Muscle of leg (tissue), 16 donors: ENCODE measurements at places on chromosomes 4 and X. TPM values are rescaled to one million over a fixed set of nuclear protein-coding genes. Genes with fewer than 3 reads are reported as not detected.

The TIMP1 gene
- 98.9 TPM for total RNA-seq

The TMSB15B gene
- 11.3 TPM for total RNA-seq

The METTL14 gene
- total RNA-seq, result 25.0 TPM

The KIAA1210 gene
- total RNA-seq, result 0.18 TPM

DNA sequence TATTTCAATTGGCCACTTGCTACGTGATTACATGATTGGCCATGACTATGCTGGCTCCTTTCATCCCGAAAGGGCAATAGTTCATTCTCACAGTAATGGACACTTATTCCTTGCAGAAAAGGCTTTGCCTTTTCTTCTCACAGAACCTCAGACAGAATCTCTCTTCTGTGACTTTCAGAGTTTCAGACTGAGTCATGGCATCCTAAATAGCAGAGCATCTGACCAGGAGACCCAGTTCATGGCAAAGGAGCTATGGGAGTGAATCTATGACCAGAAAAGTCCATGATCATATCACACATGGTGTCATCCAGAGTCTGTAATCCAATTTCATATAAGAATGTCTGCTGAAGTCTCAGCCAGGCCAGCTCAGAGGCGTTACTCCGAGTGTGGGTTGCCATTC is 263.3 kb upstream of the CLNK start:
- no peak for DNase-seq

DNA sequence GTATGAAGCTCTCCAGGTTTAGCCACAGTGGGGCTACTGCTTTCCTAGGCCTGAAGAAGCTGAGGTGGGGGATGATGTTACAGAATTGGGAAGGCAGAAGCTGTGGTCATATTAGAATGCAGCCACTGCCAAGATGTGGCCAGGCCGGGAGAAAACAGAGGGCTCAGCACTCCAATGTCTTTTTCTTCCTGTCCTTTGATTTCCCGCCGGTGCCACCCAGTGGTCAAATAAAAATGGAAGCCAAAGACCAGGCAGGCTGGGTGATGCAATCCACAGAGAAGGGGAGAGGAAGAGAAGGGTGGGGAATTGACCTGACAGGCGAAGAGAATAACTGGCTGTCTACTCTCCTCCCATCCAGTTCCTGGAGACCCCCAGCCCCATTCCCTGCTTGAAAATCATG is 94.9 kb upstream of the SHISA3 start:
- DNase-seq, result peak; percentile 6
